ENCODE measurements at places on chromosomes 6 and 20.

- no peak for DNase-seq
Measured at GRCh38 chr20:58910473-58910872, 58.0 kb downstream of the GNAS start.

DNA sequence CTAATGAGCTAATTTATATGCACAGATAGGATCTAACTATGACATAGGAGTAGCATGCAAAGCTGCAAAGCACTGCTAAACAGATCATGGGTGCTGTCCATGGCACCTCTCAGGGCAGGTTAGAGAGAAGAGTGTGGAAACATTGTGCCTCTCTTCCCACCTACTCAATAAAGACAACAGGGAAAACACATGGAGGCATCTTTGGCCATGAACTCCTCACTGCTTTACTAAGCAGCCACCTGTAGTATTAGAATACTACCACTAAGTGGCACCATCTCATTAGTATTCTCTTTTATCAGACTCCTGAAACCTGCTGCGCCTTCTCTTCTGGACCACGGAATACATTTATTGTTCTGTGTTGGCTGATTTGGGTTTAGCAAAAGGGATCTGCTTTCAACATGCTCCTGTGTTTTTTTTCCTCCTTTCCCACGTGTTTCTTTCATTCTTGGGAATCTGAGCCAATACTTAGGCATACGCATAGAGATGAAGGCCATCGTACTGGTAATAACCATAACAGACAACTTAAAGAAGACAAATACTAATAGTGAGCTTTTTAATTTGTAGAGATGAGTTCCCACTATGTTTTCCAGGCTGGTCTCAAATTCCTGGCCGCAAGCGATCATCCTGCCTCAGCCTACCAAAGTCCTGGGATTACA is 9.4 kb upstream of the HDDC2 start:
- DNase-seq: peak; percentile 75

DNA sequence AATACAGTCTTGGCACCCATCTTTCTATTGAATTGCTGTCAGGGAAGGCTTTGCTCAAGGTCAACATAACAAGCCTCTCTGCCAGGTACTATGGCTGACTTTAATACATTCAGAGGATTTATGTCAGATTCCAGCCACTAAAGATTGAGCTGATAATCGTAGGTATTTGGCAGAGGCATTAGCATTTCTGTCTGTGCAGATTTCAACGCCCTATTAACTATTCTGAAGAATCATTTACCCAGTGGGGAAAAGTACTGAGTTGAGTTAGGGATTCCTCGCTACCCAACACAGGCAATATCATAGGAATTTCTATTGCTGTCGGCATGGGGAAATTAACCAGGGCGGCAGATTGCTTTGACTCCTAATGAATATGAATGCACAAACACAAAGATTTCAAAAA is 233.7 kb upstream of the SPTLC3 start:
- DNase-seq: no peak

GRCh38 chr6:10098756-10099528 is 315.9 kb downstream of the TFAP2A start:
- DNase-seq: peak; percentile 33

- DNase-seq: no peak
Measured at GRCh38 chr20:32563311-32564272, 21.5 kb downstream of the NOL4L start.

GRCh38 chr20:25444556-25444955 is 37.1 kb downstream of the GINS1 start:
- no peak for DNase-seq

- DNase-seq: no peak
Measured at GRCh38 chr6:169452869-169453620, 199.4 kb upstream of the THBS2 start.

- DNase-seq: peak; percentile 47
Measured at GRCh38 chr20:62824476-62825332, 7.9 kb downstream of the COL9A3 start.

- DNase-seq: no peak
Measured at GRCh38 chr6:2945153-2945452, 26.3 kb downstream of the SERPINB6 start.

DNA sequence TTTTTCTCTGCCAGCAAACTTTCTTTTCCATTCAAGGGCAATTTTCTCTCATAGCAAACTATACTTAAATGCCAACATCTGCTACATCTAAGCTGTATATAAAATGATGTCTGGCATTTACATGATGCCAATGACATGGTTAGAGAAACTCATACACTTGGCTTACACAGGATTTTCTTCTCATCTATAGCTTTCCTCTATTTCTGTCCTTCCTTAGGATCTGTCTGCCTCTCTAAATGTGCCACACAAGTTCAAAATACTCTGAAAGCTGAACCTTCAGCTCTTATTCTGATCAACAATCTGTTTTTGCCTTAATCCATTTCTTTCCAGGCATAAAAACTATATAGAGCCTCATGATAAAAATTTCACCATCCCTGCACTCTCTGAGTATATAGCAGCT is 290.9 kb upstream of the RNF217 start:
- no peak for DNase-seq

DNA sequence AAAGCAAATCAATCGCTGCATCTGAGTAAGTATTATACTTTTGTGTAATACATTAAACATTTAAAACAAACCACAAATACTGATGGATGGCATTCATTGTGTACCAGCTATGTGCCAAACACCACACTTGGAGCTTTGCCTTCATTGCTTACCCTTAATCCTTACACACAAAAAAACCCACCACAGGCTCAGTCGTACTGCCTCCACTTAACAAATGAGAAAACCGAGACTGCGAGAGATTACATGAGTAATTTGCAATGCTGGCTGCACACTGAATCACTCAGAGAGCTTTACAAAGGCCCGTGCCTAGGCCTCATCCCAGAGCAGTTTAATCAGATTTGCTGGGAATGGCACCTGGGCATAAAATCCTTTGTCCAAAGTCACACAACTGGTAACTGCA is 130.5 kb downstream of the EDN1 start:
- DNase-seq: no peak
